ENCODE measurements at places on chromosomes 16 and 17. TPM values are rescaled to one million over a fixed set of nuclear protein-coding genes. Genes with fewer than 3 reads are reported as not detected.

Gene JPH3
- not detected for total RNA-seq

Gene ITFG1
- 37.1 TPM for total RNA-seq

Gene TCF25
- total RNA-seq, result 170 TPM

Gene RHBDL3
- 1.5 TPM for total RNA-seq

Gene ZG16
- not detected for total RNA-seq

Gene COASY
- total RNA-seq, result 51.2 TPM
